Erythroblast (primary cell): ENCODE measurements at places on chromosomes 16 and 17.

DNA sequence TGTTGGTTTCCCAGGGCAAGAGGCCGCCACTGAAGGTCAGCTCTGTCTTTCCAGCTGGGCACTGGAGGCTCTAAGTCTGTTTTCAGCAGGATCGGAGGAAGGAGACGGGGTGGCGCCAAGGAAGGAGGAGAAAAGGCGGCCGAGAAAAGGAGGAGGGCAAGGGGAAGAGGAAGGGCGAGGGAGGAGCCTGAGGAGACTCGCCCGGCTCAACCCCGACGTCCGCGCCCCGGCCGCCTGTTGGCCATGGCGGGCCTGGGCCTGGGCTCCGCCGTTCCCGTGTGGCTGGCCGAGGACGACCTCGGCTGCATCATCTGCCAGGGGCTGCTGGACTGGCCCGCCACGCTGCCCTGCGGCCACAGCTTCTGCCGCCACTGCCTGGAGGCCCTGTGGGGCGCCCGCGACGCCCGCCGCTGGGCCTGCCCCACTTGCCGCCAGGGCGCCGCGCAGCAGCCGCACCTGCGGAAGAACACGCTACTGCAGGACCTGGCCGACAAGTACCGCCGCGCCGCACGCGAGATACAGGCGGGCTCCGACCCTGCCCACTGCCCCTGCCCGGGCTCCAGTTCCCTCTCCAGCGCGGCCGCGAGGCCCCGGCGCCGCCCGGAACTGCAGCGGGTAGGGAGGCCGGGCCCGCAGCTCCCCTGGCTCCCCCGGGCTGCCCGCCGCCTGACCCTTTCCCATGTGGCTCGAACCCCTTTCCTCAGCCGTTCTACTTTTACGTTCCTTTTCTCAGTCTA, at the start of gene RNF135:
RNF135 (plus strand) TSS at position 209 of the 737 bp plus-strand sequence; CDS start at position 244, 35 bp downstream.
- peak; percentile 82 for DNase-seq

DNA sequence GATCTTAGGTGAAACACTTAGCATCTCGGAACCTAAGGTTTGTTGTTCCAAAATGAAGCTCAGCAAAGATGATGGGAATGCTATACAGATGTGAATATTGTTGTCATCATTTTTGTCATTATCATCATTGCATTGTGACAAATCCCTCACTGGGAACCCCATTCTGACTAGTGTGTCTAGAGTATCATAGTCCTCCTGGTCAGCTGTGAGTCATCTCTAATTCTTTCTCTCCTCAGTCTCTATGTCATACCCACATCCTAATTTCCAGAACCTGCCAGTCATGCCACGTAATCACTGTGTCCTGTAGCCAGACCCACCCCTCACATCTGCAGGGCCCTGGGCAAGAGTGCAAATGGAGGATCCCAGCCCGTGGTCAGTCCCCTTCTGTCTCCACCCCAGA, 60.5 kb upstream of the CLEC3A start:
- DNase-seq: no peak

- no peak for DNase-seq
Observed at GRCh38 chr16:70793851-70794502, 7.0 kb downstream of the VAC14 start.

- no peak for DNase-seq
Observed at GRCh38 chr16:80092681-80093080, 448.1 kb upstream of the DYNLRB2 start.

DNA sequence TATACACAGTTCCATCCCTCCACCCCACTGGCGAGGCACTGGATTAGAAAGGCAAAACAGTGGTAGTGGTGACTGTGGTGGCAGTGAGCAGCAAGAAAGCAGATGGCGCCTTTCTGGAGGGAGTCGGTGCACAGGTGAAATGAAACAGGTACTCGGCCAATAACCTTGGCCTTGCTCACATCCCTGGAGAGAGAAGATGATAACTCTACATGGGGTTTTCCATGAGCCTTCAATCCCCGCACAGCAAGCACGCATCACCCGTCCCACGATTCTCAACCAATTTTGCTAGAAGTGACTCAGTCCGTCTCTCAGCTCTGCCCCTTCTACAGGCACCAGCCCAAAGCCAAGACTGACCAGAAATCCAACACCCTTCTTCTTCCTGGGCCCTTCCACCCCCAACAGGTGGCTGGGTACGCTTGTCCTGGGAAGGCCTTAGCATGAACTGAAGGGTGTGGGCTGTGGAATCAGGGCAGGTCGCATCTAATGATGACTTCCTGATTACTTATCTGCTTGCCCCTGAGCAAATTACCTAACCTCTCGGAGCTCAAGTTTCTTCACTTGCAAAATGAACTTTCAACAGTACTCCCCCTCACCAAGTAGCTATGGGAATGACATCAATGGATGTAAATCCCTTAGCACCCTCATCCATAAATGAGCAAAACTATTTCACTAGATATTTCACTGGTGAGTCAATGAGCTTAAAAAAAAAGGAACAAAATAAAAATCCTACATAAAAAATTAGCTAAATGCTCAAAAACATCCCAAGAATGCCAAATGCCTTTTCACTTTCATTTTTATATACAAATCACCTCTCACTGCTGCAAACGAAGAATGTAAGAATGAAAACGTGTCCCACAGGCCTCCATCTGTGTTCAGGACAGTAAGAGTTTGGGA, 18.0 kb downstream of the XPO6 start:
- DNase-seq: peak; percentile 11

DNA sequence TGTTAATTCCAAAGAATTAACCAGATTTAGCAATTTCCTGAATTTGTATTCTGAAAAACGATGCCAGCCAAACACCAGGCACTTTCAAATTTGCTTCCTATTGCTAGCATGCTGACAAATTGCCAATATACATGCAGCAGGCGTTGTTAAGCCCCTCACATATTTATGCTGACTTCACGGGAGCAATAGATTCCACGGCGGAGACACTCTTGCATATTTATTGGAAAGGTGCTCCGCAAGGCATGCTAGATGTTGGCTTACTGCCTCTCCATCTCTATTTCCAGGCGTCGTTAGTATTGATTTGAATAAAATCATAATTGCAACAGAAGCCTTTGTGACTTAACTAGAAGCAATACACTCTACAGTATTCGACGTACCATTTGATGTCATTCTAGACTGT, 211.0 kb upstream of the IRX5 start:
- no peak for DNase-seq

- DNase-seq: no peak
Observed at GRCh38 chr16:85192238-85193114, 80.2 kb upstream of the CIBAR2 start.

DNA sequence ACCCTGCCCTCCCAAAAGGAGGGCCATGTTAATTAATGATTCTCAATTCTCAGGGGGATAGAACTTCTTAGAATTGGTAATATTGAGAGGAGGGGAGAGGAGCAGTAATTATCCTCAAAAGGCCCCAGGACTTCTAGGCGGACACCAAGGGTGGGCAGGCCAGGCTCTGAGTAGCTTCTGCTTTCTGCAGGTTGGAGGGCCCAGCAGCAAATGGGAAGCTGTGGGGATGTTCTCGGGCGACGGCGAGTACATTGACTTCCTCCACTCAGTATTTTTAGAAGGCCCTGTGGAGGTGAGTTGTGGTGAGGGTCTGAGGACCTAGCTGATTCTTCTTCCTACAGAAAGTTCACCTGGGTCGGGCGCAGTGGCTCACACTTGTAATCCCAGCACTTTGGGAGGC, 57.5 kb downstream of the DNAH2 start:
- DNase-seq: no peak

DNA sequence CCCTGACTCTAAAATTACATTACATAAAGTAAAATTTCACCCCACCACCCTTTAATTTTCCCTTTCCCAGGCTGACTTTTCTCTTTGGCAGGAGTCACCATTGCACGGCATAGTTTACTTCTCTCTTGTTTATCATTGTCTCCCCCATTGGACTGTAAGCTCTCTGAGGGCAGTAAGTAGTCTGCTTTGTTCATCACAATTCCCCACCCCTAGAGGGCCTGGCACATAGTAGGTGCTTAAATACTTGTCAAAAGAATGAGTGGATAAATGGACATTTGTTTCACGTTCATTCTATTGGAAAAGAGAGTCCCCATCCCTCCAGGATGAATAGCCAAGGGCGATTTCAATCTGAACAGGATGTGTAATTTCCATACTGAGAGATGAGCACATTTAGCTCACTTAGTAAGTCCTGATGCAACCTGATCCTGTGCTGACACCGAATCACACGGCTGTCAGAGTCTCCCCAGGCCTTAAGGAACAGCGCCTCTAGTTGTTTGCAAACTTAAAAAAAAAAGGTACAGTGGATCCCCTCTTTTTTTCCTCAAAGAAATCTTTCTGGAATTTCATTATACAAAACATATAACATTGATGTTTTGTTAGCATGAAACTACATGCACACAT, 54.0 kb downstream of the AKAP1 start:
- DNase-seq: no peak

DNA sequence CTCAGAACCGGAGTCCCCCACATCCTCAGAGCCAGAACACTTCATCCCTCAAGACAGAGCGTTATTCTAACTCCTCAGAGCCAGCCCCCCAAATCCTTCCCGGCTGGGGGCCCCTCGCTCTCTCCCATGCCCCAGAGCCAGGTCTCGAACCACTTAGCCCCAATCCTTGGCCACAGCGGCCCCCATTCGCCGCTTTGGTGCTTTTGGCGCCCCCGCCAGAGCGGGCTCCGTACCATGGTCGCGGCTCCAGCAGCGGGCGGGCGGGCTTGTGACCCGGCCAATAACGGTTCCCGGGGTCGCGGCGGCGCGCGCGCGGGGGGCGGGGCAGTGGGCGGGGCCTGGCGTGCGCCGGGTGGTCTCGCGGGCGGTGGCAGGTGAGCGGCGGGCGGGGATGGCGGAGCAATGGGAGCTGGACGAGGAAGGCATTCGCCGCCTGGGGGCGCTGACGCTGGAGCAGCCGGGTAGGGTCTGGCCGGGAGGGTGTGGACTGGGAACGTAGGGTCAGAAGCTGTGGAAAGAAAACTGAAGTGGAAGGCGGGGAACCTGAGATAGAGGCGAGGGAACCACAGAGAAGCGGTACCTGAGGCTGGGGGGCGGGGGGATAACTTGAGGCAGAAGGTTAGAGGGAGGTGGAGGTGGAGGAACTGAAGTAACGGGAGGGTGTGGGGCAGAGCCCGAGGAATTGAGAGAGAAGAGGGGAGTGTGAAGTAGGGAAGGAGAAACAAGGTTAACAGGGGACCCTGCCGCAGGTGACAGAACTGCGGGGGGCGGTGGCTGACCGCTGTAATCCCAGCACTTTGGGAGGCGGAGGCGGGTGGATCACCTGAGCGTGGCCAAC, at the start of the genes KCTD19 and LRRC36:
KCTD19 (minus strand) TSS at position 270 of the 838 bp plus-strand sequence; CDS start at position 236, 34 bp downstream.
LRRC36 (plus strand) TSS at position 344 of the 838 bp plus-strand sequence; CDS start at position 392, 48 bp downstream.
- peak; percentile 52 for DNase-seq

DNA sequence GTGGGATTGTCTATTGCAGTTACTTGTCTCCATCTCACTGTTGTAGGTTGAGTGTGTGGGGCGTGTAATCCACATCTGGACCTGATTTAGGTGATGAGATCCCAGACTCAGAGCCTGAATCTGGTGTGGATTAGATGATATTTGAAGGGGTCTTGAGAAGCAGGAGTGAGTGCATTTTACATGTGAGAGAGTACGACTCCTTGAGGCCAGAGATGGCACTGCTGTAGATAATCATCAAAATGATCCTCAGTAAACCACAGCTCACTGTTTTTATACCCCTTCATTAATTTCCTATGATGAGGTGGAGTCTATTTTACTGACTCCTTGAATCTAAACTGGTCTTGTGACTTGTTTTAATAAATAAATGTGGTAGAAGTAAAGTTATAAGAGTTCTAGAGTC, 732.5 kb downstream of the KCNJ2 start:
- DNase-seq: no peak

- no peak for DNase-seq
Observed at GRCh38 chr16:23907903-23908302, 72.1 kb downstream of the PRKCB start.

DNA sequence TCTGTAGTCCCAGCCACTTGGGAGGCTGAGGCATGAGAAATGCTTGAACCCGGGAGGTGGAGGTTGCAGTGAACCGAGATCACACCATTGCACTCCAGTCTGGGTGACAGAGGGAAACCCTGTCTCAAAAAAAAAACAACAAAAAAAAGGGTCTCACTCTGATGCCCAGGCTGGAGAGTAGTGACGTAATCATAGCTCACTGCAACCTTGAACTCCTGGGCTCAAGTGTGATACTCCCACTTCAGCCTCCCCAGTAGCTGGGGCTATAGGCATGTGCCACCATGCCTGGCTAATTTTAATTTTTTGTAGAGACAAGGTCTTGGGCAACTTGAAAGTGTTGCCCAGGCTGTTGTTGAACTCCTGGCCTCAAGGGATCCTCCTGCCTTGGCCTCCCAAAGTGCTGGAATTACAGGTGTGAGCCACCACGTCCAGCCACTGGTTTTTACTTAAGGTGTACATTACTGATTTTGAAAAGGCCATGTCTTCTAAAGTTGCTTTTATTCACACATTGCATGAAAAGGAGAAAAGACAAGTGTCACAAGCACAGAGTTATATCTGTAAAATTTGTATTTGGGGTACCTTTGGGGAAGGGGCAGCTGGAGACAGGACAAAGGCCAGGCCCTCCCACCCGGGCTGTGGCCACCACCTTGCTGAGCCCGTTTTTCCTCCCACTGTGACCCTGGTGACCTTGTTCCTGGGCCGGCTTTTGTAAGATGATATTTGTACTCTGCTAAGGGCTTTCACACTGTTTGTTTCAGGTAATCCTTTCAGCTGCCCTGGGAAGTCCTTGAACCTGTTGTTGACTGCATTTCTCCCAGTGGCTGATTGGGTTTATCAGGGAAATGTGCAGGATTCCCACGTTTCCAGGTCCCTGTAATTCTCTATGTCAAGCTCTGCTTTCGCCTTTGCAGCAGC, 11.5 kb downstream of the GPT2 start:
- no peak for DNase-seq
